Muscle of back (tissue), 13 donors: ENCODE measurements at places on chromosomes 16 and 17.
A peak's percentile ranks its signal among the peaks of the same experiment; 100 is the strongest.

DNA sequence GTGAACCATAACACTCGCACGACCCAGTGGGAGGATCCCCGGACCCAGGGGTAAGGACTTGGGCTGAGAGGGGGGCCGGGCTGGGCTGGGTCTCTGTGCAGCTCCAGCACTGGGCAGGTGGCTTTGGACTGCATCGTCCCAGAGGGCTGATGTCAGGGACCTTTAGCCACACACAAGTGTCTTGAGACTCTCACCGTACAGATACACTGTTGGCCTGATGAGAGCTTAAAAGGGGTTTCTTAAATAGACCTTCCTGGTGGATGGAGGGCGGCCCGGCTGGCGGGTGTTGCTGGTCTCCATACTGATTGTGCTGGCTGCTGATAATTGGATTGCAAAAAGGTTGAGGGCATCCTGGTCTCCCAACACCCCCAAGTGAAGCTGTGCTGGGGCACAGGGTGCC lies 21.7 kb upstream of the CLEC18A start:
- no peak for DNase-seq

DNA sequence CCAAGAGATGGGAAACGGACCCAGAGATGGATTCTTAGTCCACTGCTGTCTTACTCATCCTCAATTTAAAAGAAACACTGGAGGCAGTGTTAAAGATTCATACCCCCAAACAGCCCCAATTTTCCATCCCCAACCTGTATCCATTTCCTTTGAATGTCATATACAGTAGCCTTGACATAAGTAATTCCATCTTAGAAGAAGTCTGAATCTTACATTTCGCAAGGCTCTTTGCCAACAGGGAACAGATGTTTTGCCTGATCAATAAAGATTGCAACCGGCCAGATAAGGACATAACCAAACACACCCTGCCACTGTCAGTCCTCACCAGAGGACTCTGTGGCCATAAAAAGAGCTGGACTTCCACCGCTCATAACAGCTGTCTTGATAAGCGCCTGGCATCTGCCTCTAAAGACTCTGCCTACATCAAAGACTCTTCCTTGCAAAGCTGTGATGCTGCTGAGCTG lies 59.0 kb upstream of the MED9 start:
- no peak for DNase-seq

DNA sequence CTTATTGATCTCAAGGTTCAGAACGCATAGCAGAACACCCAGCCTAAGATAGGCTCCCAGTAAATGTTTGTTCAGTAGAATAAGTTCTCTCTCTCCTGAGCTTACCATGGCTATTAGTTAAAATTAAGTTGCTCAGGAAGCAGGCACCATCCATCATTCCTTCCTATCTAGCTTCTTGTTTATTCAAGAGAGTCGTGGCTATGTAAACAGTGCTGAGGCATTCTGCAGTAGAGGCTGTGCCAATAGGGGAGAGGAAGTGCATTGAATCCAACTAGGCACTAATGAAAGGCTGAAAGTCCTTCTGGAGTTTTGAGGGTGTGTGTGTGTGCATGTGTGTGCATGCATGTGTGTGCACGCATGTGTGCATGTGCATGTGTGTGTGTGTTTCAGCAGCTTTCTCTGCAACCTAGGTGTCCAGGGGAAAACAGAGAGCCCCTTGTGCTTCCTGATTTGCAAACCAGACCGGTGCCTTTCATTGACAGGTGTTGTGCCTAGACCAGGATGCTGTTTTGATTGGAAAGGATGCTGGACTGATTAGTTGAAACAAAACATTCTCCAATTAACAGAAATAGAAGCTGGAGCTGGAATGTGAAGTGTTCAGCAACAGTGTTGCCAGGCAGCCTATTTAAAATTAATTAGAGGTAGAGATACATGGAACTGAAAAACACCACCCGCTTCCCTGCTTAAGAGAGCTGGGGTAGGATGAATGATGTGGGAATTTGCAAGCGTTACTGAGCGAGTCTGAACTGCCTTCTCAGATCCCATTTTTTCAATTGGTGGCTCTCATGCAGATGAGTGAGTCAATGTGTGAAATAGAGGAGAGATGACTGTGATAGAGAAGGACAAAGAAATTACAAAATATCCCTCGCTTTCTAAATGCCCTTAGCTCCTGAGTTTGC lies 103.3 kb upstream of the CLEC3A start:
- DNase-seq, result no peak

- no peak for DNase-seq
Measured at GRCh38 chr16:12557786-12558185, 245.9 kb downstream of the CPPED1 start.

- DNase-seq, result no peak
Measured at GRCh38 chr16:12530302-12530701, 273.4 kb downstream of the CPPED1 start.

DNA sequence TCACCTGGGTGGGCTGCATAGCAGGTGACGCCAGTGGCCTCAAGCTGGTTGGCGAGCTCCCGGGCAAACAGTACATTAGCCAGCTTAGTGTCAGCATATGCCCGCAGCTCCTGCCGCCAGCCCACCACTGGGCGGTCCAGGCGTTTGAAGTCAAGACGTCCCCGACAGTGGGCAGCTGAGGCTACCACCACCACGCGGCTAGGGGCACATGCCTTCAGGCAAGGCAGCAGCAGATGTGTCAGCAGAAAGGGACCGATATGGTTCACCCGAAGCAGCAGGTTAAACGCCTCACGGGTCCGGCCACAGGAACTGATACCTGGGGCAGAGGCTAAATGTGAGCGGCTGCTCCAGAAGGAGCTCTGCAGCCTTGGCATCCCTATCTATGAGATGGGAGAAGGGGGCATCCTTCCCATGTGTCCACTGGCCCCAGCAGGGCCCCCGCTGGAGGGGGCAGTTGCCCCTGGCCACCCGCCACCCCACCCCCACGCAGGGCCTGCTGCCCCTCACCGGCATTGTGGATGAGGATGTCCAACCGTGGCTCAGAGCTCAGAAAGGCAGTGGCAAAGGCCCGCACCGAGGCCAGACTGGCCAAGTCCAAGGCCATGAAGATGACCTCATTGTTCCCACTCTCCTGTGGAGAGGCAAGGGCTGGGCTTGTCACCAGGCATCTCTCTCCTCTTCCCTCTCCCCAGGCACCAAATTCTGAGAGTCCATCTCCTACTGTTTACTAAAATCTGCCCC lies 1.7 kb downstream of the DHRS13 start:
- no peak for DNase-seq

GRCh38 chr17:78132084-78132676 lies 1.6 kb downstream of the TMC8 start:
- DNase-seq, result peak; percentile 32

DNA sequence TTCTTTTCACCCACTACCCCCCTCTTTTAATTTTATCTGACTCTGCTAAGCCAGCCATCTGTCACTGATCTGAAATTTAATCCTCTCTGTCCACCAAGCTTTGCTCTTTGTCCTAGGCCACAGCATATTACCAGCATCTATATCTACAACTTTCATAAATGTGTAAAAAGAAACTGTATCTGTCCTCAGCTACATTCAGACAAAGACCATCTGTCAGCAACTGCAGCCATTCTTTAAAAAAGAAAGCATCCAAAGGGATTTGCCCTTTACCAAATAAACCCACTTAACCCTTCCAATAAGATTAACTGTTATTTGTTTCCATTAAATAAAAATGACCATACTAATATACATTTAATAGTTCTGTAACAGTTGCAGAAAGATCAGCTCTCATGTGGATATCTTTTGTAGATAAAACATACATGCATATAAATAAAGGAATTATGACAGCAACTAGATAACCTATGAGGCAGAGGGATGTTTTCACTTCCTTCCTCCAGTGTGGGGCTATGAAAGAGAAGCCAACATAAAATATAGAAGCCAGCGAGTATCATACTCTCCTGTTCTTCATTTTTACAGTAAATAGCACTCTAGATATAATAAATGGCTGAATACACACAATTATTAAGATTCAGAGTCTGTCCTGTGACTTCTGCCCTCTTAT lies 602.5 kb upstream of the SALL1 start:
- no peak for DNase-seq

DNA sequence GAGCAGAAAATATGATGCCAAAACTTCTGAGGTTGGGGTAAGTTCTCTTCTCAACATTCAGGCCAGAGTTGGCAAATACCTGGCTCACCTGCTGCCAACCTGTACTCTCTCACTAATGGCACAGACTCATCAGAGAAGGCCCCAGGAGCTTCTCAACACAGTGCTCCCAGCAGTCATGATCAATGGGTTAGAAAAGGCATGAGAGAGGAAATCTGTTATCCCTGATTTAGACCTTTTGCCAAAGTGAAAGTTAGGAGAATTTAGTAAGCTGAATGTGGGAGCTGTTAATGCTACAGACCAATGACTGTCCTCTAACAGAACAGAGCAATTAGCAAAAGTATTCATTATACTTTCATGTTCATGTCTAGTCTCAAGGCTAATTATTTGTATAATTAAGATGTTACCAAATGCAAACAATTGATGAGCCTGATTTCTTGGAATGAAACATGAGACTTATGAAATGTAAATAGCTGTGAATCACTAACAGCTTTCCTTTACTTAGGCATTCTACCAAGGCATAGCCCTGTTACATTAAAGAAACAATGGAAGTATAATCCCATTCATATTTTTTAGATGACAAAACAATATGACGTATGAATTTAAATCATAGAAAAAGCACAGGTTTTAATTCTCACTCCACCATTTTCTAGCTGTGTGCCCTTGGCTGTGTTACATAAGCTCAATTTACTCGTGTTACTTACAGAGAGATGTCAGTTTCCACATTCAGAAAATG lies 68.7 kb upstream of the MARCHF10 start:
- DNase-seq, result peak; percentile 46

DNA sequence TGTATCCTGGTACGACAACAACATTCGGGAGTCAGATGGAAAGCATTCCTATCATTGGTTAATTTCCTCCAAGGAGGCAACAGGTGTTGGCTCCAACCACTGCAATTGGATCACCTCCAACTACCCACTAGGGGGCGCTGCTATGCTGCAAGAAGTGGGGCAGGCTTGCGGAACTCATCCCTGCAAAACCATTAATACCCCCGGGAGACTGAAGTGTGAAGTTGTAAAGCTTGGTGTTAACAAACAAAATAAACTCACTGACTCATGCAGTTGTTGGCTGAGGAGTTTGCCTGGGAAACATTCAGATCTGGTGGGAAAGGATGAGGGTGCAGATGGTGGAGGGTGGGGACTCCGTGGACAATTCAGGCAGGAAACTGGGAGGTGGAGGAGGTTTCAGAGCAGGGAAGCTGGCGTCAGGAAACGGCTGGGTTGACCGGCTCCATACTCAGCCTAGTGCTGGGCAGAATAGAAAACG lies 84.9 kb downstream of the HS3ST2 start:
- DNase-seq, result peak; percentile 56

GRCh38 chr17:49482144-49482817 lies 12.8 kb upstream of the NGFR start:
- DNase-seq, result no peak

DNA sequence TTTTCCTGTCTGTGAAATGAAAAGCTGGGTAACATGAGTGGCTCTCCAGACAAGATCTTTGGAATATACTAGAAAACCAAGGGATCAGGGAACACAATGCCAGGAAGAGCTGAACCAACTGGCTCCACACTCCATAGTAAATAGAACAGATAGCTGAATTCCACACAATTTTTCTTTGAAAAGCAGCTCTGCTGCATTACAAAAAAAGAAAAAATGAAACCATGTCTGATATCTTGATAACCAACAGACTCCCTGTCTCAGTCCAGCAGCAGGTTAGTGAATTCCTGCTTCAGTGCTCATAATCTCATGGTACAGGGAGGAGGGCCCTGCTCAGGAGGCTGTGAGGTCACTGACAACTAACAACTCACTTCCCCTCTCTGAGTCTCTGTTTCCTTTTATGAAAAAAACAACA lies 97.1 kb downstream of the CDH11 start:
- no peak for DNase-seq

DNA sequence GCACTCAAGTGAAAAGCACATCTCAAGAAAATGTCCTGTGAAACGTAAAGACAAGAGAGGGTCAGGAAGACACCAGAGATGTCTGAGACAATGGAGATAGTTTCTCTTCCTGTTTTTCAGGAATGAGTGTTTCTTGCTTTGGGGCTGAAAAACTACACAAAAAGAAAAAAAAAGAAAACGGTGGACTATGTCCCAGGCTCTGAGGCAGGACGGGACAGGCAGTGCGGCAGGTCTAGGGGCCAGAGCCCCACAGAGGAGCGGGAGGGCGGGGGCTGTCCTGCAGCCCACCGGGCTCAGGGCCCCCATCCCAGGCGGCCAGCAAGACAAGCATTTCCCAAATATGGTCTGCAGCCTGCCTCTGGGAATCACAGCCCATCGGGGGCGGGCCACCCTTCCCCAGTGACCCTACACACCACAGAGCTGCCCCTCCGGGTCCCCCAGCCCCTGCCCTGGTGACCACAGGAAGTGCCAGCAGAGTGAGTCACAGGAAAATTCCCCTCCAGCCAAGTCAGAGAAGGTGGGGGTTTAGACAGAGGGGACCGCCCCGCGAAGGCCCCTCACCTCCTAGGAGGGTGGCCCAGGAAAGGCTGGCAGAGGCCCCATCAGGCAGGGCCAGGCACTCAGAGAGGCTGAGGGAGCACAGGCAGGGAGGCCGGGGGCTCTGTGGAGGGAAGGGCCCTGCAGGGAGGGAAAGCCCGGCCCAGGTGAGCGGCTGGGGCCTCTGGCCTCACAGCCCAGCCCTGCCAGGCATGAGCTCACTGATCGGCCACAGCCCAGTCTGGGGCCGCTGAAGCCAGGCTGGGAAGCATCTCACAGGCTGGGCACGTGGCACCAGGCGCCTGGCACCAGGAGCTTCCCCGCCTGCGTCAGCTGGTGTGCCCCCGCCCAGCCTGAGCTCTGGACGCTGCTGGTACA lies 6.3 kb downstream of the BCAR1 start:
- DNase-seq, result peak; percentile 83

DNA sequence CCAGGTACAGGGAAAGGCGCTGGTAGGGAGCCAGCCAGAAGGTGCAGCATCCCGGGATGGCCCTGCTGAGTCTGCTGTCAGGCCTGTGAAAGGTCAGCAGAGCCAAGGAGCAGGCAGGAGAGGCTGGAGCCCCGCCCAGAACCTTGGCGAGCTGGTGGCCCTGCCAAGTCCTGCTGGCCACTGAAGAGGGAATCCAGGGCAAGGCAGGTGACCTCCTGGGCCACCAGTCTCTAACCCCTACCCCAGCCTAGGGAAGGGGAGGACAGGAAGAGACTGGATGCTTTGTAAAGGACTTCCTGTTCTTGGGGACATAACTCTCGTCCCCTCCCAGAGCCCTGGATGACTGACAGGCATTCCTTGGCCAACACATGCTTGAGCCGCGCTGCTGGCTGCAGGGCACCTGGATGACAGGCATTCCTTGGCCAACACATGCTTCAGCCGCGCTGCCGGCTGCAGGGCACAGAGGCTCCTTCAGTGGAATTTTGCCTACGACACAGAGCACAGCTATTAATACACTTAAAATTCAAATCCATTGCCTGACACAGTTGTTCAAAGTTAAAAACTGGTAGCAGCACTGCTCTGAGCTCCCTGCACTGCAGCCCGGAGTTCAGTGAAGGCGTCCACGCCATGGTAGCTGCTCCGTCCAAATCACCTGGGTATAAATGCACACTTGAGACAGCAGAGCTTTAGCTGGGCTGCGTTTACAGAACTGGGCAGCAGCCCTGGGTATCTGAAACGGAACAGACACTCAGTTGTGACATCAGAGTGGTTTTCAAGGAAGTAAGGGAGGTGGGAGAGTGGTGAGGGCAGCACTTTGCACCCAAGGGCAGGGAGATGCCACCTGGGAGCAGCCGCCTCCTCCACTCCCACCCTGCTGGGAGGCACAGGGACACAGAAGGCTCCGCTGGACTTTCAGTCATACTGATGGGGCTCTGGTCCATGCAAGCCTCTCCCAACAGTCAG lies 2.0 kb upstream of the BRICD5 start:
- DNase-seq, result peak; percentile 40

- no peak for DNase-seq
Measured at GRCh38 chr17:41800601-41801373, 11.0 kb downstream of the P3H4 start.
